NCI-H1092 (cell line): ENCODE measurements at places on chromosomes 13 and 19.

DNA sequence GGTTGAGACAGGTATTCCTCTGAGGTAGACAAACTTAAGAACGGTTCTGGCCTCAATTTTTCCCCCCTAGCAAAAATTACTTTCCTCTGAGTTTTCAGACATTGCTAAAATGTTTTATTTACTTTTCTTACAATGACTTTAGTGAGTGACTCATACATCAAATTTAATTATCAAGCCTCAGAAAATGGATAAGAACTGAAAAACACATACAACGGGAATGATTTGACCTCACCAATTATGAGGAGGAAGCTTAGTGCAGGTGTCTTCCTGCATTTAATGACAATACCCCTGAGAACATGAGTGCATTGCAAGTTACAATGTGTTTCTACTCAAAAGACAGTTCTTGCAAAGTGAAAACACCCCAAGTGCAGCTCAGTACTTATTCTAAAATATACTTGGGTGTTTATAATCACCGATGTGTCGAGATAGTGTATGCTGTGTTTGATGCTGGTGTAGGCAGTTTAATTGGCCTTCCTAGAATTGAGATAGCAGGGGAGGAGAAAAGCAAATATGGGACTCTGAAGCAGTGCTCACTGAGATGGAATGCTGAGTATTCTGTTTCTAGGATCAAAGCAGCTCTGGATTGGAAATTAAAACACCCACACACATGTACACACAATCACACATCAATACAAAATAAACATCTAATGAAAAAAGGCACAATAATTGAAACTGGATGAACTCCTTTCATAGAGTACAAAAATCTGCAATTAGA is 189.5 kb upstream of the SLC10A2 start:
- DNase-seq, result no peak

DNA sequence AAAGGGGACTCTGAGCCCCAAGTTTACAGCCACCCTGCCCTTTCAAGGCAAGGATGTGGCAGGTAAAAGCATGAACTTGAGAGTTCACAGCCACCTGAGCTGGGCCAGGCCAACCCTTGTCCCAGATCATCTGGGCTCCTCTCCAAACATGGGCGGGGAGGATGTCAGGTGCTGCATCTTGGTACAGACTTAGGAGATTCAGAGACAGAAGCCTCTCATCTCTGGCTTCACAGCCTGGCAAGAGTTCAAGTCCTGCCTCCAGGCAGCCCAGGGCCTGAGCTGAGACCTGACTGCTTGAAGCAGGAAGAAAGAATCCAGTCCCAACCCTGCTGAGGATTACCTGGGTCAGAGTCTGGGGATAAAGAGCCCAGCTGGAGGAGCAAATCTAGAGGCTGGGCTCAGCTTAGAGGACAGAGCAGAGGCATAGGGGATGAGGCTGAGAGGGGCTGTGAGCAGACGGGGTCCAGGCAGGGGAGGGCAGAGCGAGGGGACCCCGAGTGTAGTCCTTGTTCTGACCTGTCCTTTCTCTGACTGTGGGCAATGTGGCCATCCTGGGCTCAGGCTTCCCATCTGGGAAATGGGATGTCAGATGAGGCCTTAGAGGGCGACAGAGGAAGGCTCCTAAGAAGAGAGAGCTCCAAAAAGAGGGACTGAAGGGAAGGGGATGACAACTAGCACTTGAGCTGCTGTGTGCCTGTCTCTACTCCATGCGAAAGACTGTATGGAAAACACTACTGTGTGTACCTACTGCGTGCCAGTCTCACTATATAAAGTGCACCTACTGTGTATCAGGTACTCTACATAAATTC is 6.6 kb upstream of the OR10H5 start:
- DNase-seq, result no peak

DNA sequence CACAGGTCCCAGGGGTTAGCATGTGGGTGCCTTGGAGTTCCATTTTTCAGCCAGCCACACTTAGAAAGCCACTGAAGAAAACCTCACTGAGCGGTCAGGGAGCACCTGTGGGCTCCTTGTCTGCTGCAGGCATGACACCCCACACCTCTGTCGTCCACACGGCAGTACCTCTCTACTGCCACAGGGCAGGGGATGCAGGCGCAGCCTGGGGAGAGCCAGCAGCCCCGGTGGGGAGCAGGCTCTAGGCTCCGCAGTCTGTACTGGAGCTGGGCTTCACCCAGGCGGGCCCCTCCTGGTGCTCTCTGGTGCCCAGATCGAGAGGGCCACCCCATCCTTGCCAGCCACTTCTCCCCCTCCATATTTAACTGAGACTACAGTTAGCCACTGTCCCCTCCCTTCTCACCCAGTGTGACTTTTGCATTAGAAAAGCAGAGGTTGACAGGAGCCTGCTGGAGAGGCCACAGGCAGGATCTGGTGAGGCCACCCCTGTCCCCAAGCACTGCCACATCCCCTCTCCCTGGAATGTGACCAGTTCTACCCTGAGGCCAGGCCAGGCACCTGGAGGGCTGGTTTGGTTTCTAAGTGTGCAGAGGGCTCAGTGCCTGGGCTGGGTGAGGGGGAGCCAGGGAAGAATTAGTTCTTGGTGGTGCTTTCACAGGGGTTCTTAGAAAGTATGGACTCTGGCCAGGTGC is 104.4 kb downstream of the KDM4B start:
- no peak for DNase-seq

- peak; percentile 9 for DNase-seq
Measured at GRCh38 chr19:49422407-49423070, 702 bp downstream of the PTH2 start.

DNA sequence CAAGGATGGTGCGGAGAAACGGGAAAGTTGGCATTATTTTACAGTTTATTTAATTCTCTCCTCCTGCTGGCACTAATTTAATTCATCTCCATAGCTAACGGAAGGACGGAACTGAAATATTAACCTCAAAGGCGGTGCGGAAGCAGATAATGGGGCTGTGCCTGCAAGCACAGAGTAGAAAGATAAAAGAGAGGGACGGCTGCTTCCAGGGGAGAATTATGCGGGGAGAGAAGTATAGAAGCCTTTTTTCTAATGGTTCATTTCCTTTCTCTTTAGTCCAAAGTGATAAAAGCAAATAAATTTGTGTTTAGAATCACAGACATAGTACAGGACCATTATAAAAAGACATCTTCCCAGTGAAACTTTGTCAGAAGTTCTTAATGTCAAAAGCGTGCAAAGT is 34.5 kb upstream of the UQCRFS1 start:
- no peak for DNase-seq

- DNase-seq, result no peak
Measured at GRCh38 chr13:111458739-111459138, 138.3 kb downstream of the TEX29 start.

DNA sequence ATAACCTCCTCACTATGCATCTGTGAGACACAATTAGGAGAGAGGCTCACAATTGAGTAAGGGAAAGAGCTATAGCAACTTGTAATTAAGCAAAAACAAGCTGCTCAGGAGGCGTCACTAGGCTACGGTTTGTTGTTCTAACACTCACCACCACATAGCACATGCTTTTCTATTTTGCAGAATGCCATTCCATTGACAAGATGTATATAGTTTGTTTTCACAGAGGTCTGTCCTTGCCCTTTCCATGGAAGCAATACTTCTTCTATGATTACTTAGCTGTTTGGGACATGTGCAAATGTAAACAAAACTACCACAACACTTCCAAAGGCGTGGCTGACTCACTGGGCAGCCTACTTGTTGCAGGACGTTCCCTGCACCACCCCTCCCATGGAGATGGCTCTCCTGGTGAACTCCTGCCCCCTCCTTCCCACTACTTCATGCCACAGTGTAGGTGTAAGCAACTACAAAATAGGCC is 33.9 kb upstream of the FAM216B start:
- no peak for DNase-seq

GRCh38 chr13:36038785-36039555 is 92.2 kb downstream of the DCLK1 start:
- DNase-seq, result no peak

- DNase-seq, result no peak
Measured at GRCh38 chr19:31223740-31224534, 125.3 kb downstream of the TSHZ3 start.

- DNase-seq, result no peak
Measured at GRCh38 chr19:55041627-55042343, 3.7 kb upstream of the GP6 start.

DNA sequence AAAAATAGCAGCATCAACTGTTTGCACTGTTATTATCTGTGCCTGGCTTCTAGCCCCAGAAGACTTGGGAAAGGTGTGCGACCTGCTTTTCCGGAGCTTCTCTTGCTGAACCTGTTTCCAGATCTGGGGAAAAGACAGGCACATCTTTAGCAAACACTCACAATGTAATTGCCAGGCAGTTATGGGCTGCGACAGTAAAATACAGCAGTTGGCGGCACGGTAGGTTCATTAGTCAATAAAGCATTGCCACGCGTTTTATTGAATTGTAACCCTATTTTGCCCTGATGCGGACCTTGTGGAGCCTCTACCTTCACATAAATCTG is 223.7 kb upstream of the TSHZ3 start:
- no peak for DNase-seq

DNA sequence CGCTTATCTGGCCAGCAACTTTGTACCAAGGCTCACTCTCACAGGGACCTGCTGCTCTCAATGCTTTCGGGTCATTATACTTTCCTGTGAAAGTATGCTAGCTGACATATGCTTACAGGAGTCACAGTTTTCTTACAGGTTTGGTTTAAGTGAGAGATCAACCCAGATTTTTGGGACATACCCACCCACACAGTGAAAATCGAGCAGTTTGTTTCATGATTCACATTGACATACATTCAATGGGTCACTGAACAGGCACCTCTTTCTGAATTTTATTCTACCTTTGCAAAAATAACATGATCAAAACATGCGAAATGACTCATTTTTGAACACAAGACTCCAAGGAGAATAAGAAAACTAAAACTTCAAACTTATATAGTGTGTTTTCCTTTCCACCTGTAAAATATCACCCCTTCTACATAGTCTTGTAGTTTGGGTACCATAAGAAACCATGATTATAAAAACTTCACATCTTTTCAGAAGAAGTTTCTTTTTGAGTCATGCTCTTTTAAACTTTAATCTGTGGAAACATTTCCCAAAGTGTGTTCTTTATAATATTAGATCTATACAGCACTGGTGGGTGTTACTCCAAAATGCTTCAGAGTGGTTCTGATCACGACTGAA is 44.3 kb upstream of the TEX29 start:
- no peak for DNase-seq

GRCh38 chr19:38989066-38989605 is 13.6 kb upstream of the FBXO17 start:
- no peak for DNase-seq

DNA sequence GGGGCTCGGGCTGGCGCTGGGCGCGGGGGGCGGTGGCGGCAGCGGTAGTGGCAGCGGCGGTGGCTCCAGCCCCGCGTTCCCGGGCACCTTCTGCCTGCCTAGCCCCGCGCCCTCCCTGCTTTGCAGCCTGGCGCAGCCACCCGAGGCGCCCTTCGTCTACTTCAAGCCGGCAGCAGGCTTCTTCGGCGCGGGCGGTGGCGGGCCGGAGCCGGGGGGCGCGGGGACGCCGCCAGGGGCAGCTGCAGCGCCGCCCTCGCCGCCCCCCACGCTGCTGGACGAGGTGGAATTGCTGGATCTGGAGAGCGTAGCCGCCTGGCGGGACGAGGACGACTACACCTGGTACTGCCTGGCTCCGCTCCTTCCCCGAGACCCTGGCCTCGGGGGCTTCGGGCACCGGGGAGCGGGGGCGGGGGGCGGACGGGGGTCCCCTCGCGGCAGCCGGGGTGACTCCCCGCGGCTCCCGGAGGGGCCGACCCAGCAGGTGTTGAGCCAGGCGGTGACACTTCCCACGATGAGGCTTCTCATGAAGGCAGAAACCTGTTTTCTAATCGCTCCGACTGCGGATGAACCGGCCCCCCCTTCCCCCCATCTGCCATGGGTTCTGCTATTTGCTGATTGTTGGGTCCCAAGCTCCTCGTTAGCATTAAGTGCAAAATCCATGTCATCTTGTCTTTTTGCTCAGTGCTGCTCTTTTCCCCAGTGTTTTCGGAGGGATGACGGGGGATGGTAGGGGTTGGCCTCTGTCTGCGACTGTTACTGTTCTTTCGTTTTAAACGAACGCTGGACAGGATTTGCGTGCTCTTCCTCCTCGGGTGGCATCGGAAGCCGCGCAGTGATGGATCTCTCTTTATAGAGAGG is 943 bp downstream of the SLAIN1 start:
- peak; percentile 62 for DNase-seq

GRCh38 chr13:52749419-52749818 is 9.8 kb upstream of the CNMD start:
- DNase-seq, result peak; percentile 67

GRCh38 chr13:97946951-97947588 is 6.4 kb upstream of the IPO5 start:
- no peak for DNase-seq

DNA sequence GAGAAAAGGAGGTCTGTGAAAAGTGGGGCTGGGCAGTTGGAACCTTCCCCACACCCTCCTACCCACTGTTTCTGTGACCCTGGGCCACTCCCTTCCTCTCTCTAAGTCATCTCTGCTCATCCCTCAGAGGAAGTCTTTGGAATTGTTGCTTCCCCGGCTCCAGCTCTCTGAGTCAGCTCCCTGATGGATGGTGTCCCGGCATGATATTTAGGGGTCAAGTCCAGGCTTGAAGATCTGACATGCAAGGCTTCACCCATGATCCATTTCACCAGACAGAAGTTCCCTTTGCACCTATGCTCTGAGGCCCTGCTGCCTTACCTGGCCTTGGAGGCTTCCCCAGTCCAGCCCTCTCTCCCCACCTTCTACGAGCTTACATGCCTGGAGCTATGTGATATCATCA is 13.3 kb downstream of the EXOC3L2 start:
- DNase-seq, result no peak

- DNase-seq, result no peak
Measured at GRCh38 chr13:77002590-77003190, 10.8 kb downstream of the CLN5 start.

DNA sequence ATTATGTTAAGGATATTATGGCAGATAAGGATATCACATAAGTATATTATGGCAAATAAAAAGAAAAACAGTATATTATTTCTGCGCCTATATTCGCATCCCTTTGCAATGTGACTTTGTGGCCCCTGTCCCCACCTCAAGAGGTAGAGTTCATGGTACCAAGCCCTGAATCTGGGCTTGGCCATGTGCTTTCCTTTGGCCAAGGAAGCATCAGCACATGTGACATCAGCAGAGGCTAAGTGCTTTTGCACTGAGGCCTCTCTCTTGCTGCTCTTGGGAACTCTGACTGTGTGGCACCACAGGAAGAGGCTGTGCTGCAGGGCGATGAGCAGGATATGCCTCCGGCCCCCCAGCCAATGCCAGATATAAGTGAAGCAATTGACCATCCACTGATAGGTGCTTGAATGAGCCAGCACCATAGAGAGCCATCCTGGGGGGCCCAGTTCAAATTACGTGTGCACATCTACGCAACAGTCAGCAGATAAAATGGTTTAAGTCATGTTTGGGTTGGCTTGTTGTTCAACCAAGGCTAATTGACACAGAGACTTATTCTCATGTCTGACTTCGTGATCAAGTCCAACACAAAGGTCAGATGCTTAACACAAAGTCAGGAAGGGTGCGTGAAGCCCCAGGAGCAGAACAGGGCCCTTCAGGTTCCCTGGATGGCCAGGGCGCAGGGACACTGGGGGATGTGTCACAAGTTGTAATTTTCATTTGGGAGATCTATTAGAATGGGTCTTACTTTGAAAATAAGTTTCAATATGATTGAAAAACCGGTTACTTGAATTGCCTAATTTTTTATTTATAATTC is 173.3 kb downstream of the COL4A1 start:
- DNase-seq, result no peak
